ENCODE measurements at places on chromosomes 5 and 9.

- DNase-seq = no peak
These were observed 342.1 kb downstream of the TAF11L14 start for GRCh38 chr5:17976404-17976803.

DNA sequence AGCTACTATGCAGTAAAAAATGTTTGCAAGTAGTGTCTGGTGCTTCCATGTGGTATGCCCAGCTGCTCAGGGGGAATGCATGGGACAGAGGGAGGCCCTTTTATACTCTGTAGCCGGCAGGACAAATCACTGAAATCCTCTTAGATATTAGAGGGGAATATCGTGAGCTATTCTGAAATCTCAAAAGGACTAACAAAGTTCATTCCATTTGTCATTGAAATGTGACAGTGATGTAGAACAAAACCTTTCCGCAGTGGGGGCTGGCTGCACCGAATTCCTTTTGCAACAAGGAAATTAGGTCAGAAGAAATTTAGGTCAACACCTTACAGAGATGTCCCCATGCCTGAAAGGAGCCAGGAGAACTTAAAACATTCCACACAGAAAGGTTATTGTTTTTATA, 72.4 kb upstream of the MEF2C start:
- DNase-seq = no peak

- DNase-seq = peak; percentile 15
These were observed 20.0 kb downstream of the APC start for GRCh38 chr5:112757468-112758208.

GRCh38 chr5:1911773-1912235, 29.1 kb upstream of the IRX4 start:
- DNase-seq = no peak

DNA sequence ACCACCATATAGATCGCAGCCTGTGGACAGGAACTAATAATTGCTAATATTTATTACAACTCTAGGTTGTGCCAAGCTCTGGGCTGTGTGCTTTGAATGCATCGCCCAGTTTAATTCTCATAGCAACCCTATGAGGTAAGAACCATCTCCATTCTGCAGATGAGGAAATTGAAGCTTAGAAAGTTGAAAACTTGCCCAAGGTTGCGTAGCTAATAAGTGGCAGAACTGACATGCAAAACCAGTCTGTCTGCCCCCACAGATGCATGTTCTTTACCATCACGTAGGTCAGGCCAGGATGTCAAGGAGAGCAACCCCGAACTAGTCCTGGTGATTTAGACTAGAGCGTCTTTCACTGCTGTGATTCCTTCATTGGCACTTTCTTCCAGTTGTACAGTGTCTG, 15.6 kb downstream of the WWC1 start:
- no peak for DNase-seq

DNA sequence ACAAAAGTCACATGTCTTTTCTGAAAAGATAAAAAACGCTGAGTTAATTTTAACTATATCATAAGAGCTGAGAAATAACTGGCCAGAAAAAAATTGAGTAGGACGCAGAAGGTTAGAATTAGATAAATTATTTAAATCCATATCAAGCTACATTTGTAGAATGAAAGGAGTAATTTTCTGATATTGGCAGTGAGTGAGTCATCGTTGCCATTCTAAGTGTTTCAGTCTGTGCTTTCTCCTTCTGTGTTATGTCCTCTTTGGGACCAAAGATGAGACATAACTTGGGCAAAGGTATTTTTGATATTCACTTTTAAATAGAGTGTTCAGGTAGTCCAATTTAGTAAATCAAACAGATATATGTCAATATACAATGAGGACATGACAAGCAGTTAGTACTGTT, 34.4 kb upstream of the KCNN2 start:
- DNase-seq = no peak

GRCh38 chr9:76109953-76110352, 219.5 kb downstream of the PCSK5 start:
- no peak for DNase-seq

DNA sequence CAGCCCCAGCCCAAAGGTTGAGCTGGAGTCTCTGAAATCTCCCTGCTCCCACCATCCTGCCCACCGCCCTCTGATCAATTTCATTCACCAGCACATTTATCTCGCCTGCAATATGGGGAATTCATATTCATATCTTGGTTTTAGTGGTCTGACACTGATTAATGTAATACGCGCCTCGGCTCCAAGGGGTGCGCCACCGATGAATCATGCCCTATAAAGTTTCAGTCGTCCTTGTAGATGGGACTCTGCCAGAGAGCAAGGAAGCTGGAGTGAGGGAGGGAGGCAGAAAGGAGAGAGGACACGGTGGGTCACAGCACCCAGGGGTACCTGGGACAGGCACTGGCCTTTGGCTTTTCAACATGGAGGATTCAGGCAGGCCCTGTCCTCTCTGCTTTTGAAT, 8.9 kb downstream of the IRX1 start:
- DNase-seq = no peak

GRCh38 chr5:65961633-65962032, 35.3 kb downstream of the ERBIN start:
- no peak for DNase-seq

- no peak for DNase-seq
These were observed 136.2 kb downstream of the CDH6 start for GRCh38 chr5:31329715-31330114.

- no peak for DNase-seq
These were observed 267.5 kb downstream of the ZSWIM6 start for GRCh38 chr5:61599370-61600122.

DNA sequence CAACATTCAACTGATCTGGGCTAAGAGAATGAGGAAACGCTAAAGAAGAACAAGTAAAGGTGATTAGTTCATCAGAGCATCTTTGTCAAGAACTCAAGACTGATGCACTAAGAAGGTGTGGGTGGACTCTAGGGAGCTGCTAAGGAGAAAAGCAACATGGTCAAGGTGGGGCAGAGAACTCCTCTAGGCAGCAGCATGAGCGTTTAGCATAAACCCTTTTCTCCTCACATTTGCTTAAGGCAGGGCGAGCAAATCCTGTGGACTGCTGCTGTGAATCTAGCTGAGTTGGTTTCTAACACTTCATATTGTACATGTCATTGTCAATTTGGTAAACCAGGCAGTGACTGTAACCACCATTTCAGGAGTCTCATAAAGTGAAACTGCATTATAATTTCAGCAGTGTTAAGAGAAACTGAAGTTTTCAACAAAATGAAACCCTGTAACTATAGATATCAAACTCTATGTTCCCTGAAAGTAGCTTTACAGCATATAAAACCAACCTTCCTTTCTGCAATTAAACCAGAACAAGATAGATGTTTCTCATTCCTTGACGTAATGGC, 45.9 kb upstream of the MAN2A1 start:
- DNase-seq = no peak

DNA sequence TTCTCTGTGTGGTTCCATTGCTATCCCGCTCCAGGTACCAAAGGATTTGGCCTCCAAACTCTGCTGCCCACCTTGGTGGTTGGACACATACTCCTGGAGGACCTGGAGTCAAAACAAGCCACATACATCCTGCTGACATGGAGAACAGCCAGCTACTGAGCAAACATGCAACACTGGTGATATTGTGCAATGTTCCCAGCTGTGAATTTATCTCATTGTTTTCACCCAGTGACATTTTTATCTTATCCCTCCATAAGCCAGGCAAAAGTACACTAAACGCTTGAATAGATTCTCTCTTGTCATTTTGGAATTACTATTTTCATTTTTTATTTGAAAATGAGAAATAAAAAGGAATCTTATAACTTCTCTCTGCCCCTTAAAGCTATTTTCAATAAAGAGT, 11.1 kb upstream of the CTSL start:
- DNase-seq = peak; percentile 66

GRCh38 chr5:34957857-34958690, 28.7 kb downstream of the DNAJC21 start:
- peak; percentile 67 for DNase-seq

GRCh38 chr5:109945097-109945678, 255.5 kb downstream of the MAN2A1 start:
- DNase-seq = peak; percentile 8

DNA sequence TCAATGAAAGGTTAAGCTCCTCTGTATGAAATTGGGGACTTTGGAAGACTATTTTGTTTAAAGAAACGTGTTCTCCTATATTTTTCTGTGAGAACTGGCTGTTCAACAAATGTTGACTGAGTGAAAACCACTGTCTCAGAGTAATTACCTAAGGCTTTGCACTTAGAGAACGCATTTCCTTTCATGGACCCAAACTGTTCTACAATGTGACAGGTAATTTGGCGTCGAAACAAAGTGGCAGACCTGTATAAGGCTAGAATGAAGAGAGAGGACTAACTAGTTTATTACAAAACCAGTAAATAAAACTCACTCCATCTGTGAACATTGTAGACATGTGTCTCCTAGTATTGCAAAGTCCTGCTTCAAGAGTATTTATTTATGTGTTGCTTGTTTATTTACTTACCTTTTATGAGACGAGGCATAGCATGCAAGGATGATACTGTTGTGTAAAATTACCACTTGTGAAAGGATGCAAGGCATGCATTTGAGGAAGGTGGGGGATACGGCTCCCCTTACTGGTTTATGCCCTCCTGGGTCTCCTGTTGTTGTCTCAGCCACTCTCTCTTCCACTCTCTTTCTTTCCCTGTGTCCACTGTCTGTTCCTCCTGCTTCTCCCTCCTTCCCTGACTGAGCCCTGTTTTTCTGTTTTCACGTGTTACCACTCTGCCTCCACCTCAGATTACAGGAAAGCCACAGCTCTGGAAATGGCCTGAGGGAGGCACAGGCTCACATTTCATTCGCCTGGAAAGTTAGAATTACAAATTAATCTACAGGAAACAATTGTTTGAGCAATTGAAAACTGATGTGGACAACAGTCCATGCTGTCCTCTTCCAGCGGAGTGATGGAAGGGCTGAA, 444.0 kb upstream of the ZNF608 start:
- DNase-seq = no peak

- DNase-seq = peak; percentile 26
These were observed 745 bp downstream of the GADD45G start for GRCh38 chr9:89605465-89606048.

DNA sequence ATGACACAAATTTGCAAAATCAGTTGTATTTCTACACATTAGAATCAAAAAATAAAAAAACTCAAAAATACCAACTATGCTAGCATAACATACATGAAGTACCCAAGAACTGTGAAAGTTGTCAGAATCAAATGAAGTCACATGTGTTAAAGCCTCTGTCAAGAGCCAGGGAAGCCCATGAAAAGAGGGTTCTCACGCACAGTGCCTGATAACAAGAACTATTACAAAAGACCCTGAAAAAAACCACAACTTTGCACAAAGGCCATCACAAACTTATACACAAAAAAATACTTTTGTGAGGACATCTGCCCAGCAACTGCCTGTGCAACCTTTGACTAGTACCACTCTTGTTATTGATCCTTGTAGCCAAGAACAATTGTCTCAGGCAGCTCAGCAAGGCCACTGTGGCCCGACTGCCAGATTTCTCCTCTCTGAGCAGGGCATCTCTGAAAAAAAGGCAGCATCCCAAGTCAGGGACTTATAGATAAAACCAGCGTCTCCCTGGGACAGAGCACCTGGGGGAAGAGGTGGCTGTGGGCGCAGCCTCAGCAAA, 28.9 kb upstream of the HNRNPA0 start:
- DNase-seq = no peak

GRCh38 chr5:157911568-157911967, 52.6 kb upstream of the CLINT1 start:
- no peak for DNase-seq

- no peak for DNase-seq
These were observed 82.1 kb upstream of the RUSC2 start for GRCh38 chr9:35407846-35408245.

DNA sequence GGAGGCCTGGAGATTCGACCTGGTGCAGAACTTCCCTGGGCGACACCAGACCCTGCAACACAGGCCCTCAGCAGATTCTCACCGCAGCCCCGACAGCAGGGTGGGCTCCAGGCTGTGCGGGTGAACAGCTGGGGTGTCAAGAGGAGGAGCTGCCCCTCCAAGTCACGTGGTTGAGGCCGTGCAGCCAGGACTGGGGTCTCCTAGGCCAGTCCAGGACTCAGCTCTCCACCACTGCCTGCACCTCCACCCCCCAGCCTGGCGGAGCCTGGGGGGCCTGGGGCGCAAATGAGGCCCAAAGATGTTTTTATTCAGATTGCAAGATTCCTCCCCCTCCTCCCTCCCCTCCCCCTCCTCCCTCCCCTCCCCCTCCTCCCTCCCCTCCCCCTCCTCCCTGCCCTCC, 9.2 kb upstream of the AGPAT2 start:
- DNase-seq = no peak

GRCh38 chr5:146490089-146490843, 25.7 kb downstream of the GPR151 start:
- no peak for DNase-seq

DNA sequence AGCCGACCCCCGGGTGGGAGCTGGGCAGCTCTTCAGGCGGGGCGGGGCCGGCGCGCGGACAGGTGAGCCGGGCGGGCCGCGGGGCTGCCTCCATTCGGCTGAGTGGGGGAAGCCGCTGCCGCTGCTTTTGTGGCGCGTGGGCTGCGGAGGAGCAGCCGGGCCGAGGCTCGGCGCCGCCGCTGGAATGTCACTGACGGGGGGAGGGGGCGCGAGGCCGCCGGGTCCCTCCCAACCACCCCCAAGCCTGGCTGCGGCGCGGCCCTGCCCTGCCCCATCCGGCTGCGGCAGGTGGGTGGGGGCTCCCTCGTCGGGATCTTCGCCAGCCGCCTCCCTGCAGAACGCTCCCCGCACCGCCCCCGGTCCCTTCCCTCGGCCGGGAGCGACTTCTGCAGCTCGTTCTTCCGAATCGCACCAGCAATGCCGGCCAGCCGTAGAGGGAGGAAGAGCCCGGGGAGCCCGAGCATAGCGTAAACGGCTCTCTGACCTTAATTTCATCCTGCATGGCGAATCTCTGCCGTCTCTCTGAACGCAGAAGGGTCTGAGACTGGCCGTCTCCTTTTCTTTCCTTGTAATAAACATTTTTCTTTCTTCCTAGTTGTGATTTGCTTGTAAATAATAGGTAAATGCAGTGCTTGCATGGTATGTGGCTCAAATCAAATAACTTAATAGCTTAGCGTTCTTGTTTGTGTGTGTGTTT, 505 bp downstream of the SPTAN1 start:
- DNase-seq = peak; percentile 43

DNA sequence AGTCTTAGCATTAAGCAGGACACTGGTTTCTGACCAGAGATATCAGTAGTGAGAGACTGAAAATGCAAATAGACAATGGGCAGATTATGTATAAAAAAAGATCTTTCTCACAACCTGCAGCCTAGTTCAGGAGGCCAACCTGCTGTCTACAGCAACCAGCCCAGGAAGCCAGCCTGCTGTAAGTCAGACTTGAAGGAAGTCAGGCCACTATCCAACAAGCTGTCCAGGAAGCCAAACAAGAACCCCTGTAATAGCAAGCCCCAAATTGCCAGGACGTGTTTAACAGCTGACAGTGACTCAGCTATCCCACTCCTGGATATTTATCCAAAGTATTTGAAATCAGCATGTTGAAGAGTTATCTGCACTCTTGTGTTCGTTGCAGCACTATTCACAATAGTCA, 121.8 kb upstream of the SPIN1 start:
- no peak for DNase-seq

DNA sequence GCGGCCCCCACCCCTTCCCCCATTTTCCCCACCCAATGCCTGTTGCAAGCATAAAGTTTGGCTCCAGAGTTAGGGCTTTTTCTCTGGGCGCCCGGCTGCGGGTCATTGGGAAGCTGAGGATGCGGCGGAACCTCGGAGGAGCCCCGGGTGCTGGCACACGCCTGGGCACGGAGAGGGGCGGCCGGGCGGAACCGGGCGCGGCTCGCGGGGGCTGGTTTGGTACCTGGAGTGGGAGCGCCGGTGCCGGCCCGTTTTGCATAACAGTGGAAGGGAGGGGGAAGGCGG, 1.2 kb downstream of the PPARGC1B start:
- no peak for DNase-seq

GRCh38 chr5:128765448-128766061, 199.7 kb upstream of the SLC27A6 start:
- DNase-seq = no peak

- no peak for DNase-seq
These were observed 64.5 kb upstream of the ERBIN start for GRCh38 chr5:65861830-65862241.

All from HuH-7 (cell line).